ENCODE measurements at places on chromosomes 2 and 18.

- no peak for DNase-seq
Measured at GRCh38 chr2:63719052-63719451, 122.6 kb upstream of the UGP2 start.

- DNase-seq = no peak
Measured at GRCh38 chr2:109727929-109728447, 66.1 kb upstream of the RGPD5 start.

- DNase-seq = no peak
Measured at GRCh38 chr2:109340381-109340780, 211.4 kb downstream of the SH3RF3 start.

DNA sequence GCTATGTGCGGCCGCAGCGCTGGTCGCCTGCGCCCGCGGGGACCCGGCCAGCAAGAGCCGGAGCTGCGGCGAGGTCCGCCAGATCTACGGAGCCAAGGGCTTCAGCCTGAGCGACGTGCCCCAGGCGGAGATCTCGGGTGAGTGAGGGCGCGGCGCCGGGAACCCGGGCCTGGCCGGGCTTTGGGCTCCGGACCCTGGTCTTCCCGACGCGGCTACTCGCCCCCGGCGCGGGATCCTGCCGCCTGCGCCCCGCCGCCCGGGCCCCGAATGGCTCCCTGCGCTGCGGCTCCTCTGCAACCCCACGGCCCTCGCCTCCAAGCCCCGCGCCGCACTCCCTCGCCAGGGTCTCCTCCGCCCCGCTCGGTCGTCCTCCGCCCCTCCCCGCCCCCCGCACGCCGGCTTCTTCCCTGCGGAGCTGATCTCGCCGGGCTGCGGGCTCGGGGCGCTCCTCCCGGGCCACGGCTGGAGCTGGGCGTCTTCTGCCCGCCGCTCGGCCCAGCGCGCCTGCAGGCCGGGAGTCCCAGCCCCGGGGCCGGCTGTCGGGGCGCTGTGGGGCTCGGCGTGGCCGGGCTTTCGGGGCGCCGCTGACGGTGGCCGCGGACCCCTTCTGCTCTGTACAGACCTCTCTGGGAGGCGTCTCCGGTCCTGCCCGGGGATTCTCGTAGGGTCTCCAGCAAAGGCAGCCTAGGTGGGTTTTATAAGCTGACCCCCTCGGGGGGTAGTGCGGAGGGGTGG, 652 bp downstream of the GPC1 start:
- DNase-seq = no peak

GRCh38 chr2:20561637-20562454, 89.1 kb downstream of the HS1BP3 start:
- DNase-seq = no peak

All from NCI-H2081 (cell line).